ENCODE measurements at places on chromosomes 5 and 9. TPM values are rescaled to one million over a fixed set of nuclear protein-coding genes. Genes with fewer than 3 reads are reported as not detected.

NME5 gene
- 0.29 TPM for total RNA-seq

KCNT1 gene
- total RNA-seq = not detected

FAM153A gene
- total RNA-seq = not detected

SHISAL2B gene
- total RNA-seq = not detected

KYAT1 gene
- total RNA-seq = 8.9 TPM

GRXCR2 gene
- total RNA-seq = not detected

CRB2 gene
- total RNA-seq = 0.11 TPM

SUSD3 gene
- total RNA-seq = 0.40 TPM

ZNF367 gene
- 23.8 TPM for total RNA-seq

SQSTM1 gene
- 335 TPM for total RNA-seq

TERT gene
- total RNA-seq = 3.9 TPM

ACSL6 gene
- 0.06 TPM for total RNA-seq

SLC1A1 gene
- total RNA-seq = 11.8 TPM

GADD45G gene
- total RNA-seq = 9.3 TPM

CYSRT1 gene
- not detected for total RNA-seq

FAM151B gene
- total RNA-seq = 7.0 TPM
